GM04504 (cell line): ENCODE measurements at places on chromosomes 7 and 10.

DNA sequence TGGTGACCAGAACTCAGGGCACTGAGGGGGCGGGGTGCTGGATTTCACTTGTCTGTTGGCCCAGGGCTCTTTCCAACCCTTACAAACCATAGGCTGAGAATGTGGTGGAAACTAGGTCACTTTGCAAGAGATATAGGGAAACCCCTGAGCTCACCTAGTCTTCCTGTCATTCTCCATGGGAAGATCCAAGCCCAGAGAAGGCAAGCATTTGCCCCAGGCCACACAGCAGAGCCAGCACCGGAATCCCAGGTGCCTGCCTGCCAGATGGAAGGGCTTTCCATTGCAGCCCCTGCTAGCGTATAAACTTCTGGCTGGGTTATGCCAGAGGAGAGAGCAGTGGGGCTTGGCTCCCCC lies 427 bp downstream of the PYROXD2 start:
- no peak for DNase-seq

GRCh38 chr10:34641147-34641912 lies 173.8 kb downstream of the PARD3 start:
- no peak for DNase-seq

DNA sequence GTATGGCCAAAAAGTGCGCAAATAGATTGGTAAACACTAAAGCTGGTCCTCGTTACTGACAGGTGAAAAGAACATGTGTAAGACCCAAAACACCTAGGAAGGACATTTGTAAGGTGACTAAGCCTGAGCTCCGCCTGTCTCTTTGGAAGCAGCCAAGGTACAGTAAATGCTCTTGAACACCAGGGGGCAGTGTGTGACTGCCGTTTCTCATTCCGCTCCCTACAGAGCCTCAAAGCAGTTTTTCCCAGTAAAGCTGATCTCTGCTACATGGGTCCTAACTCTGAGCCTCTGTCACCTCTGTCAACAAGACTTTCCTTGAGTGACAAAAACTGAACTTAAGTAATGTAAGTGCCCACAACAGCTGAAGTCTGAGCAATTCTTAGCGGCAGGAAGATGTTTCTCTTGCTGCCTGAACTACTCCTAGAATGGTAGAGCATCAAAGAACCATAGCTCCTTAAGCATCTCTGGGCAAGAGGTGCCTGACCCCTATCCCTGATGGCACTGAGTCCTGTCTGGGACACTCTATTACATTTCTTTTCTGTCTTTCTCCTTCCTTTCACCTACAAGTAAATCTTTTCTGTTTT lies 238.0 kb upstream of the INHBA start:
- peak; percentile 60 for DNase-seq

GRCh38 chr10:4807761-4808507 lies 18.1 kb upstream of the AKR1E2 start:
- DNase-seq: peak; percentile 54

GRCh38 chr10:75272896-75273295 lies 37.1 kb upstream of the COMTD1 start:
- no peak for DNase-seq

DNA sequence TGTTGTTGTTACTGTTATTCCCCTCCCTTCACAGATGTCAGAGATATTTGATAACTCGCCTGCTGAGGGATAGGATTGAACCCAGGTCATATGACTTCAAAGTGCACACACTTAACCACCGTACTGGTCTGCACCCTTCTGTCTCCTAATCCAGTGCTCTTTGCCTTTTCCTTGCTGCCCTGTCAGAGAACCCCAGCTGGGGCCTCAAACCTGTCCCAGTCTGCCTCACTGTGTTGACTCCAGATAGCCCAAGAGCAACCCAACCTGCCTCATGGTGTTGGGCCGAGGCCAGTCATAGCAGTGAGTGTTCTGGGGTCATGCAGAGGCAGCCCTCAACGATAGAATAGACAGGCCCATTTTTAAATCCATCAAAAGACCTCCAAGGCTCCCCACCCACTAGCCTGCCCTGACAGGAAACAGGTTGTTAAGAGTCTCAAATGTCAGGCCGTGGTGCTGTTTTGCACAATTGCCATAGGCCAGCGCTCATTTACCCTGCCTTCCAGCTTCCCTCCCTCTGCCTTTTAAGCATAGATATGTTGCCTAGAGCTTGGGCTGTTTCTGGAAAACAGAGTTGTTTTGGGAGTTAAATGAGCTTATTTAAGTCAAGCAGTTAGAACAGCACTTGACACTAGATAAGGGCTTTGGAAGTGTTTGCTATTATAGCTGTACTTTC lies 37.0 kb upstream of the PDCD4 start:
- no peak for DNase-seq

DNA sequence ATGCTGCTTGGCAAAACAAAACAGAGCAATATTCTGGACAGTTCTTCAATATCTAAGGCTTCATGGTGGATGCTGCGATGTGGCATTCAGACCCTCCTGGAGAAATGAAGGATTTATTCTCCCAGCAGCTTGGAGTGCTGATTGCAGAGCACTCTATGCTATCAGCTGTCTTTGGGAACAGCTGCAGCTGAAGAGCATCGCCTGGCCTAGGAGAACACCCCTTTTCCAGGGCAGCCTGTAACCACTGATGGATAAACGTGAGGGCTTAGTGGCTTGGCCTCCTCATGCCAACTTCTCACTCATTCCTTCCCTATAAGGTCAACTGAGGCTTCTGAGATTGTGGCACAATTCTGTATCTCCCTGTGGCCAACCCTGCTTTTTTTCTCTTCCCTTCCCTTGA lies 638.1 kb upstream of the CNTNAP2 start:
- DNase-seq: no peak

GRCh38 chr7:43650457-43651052 lies 67.6 kb downstream of the STK17A start:
- DNase-seq: peak; percentile 56

DNA sequence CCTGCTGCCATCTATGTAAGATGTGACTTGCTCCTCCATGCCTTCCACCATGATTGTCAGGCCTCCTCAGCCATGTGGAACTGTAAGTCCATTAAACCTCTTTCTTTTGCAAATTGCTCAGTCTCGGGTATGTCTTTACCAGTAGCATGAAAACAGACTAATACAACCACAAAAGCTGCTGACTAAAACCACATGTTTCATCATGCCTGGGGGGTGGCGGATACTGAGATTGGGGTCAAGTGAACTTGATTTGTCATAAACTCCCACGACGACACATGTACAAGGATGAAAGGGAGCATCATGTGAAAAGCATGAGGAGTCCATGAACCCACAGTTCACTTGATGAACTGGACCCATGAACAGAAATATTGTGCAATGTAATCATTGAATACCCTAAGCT lies 134.9 kb upstream of the ANK3 start:
- no peak for DNase-seq

DNA sequence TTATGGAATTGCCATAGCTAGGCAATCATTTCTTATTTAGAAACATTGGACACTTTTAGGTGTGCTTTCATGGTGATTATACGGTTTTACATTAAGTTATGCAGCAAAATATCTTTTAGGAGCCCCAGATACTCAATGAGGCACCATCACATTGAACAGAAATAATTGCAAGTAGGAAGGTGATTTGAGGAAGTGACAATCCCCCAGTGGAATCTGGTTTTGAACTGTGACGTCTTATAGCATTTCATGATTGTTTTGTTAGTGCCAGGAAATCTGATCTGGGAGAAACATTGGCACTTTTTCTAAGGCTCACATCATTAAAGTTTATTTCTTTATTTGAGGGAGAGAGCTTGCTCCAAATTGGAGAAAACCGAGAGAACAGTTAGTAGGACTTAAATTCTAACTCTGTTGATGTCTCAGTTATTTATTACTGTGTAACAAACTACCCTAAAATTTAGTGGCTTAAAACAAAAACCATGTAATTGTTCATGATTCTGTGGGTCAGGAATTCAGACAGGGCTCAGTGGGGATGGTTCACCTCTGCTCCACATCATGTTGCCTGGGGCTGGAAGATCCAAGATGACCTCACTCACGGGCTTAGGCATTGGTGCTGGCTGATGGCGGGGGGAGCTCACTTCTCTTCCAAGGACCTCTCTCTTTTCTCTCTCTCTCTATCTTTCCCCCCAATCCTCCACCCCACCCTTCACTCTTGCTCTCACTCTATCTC lies 78.2 kb upstream of the STEAP1B start:
- DNase-seq: no peak

DNA sequence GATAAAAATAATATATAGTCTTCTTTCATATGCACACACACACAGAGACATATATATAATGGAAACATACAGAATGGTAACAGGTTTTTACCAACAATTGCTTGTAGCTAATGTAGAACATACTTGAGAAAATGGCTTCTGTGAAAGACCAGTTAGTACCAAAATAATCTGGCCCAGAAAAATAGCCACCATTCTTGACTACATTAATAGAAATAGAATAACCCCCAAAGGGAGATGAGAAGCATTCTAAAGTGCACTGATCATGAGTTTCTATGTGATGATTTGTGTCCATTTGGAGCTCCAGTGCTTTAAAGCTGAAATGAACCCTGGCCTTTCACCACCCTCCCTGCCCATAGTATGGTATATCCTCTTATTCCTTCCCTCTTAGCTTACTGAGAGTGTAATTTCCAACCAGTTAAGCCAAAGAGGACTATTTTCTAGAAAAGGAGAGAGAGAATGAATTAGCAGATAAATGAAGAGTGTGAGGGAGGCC lies 22.9 kb upstream of the IFIT2 start:
- DNase-seq: no peak

- no peak for DNase-seq
These were observed 7.1 kb downstream of the SND1 start for GRCh38 chr7:127658970-127659630.

DNA sequence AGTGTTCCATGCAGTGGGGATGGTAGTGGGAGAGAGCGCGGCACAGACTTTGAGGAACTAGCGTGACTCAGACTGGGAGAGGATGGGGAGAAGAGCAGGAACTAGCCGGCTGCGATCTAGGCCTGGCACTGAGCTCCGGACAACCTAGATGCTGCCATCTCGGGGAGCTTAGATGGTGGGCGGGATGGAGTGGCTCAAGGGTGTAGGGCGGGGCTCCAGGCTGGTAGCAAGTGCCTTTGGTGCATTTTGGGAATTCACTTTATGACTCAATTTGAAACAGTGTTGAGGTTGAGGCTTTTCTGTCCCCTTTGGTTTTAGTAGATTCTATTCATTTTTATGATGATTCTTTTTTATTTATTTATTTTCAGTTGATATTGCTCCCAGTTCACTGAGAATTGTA lies 185.3 kb upstream of the GPR26 start:
- DNase-seq: no peak

DNA sequence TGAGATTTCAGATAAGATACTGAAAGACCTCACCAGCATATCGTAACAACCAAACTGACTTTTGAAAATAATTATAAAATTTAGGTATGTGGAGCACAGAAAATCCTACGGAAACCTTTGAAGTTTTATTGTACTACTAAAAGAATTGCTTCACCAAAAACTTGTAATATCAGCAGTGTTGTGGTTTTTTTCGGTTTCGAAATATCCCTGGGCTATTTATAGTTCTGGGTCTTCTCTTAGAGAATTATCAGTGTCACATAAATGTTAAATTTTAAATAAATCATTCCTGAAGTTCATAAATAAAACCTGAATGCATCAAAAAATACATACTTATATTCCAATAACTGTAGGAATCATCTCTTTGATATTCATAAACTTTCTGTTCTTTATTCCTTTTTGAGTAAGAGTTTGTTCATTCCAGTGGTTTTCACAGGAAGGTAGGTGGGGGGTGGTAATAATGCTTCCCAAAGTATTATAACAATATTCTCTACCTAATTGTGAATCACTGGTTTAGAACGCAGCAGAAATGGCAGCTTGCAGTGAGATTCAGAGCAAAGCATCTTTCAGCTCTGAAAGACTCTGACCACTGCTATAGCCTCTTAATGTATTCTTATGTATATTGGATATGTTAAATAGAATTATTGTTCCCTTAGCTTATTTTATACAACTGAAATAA lies 60.2 kb downstream of the ZNF277 start:
- DNase-seq: no peak

GRCh38 chr7:77258593-77258992 lies 59.0 kb upstream of the FGL2 start:
- DNase-seq: no peak

DNA sequence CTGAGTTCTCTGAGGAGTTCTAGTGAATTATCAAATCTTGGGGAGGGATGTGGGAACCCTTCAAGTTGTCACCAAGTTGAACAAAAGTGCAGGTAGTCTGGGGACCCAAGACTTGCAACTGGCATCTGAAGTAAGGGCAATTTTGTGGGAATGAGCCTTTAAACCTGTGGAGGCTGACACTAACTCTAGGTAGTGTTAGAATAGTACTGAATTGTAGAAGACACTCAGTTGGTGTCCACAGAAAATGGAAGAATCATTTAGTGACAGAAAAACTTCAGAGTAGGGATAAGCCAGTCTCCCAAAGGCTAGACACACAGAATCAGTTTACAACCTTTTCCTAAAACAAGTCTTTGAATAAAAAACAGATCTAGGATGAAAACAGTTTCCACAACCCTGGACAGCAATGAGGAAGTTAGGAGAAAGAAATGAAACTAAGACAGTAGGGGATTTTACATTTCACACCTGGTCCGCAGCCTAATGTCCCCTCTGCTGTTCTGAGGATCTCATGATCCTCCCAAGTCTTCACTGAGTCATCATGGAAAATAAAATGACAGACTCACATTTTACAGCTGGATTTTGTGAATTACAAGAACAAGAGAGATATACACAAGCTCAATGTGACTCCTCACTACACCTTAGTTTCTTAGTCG lies 23.0 kb upstream of the ING3 start:
- DNase-seq: no peak

DNA sequence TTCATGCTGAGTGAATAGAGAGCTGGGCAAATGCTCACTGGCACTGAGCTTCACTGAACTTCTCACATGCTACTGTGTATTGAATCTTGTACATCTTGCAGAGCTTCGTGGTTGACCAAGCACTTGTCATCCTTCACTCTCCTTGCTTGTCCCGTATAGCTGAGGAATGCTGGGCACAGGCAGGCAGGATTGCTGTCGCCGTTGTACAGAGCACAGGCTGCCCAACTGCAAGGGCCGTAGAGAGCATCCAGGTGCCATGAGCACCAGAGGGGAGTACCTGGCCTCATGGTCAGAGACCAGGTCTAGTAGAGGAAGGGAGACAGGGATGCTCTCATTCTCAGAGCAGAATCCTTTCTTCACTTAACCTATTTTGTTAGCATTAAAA lies 99.8 kb upstream of the RET start:
- no peak for DNase-seq

- no peak for DNase-seq
These were observed 49.5 kb upstream of the ZNF746 start for GRCh38 chr7:149547126-149547525.

DNA sequence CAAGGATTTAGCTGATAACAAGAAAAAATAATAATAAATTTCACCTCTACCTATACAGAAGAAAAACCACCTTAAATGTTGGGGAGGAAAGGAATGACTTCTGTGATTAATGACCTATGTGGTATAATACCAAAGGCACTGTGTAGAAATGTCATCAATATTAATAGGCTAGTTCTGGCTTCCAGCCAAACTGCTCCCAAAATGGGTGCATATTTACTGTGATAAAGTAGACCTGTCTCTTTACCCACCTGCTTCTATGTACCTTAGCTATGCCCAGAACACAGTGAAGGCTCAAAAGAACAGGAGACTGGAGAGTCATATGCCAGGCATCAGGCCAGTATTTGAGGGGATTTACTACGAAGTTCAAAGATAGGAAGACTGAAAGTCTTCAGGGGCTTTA lies 76.0 kb downstream of the ATE1 start:
- DNase-seq: no peak

- DNase-seq: no peak
These were observed 160.7 kb downstream of the PTPN20 start for GRCh38 chr10:47071891-47072290.

GRCh38 chr7:138350701-138351357 lies 109.2 kb upstream of the TRIM24 start:
- DNase-seq: no peak

GRCh38 chr10:102247734-102248133 lies 2.4 kb downstream of the GBF1 start:
- DNase-seq: no peak
